ENCODE measurements at places on chromosomes 6 and 20.
A peak's percentile ranks its signal among the peaks of the same experiment; 100 is the strongest.

GRCh38 chr6:45427726-45428125, 50.0 kb upstream of the SUPT3H start:
- no peak for DNase-seq

- no peak for DNase-seq
Measured at GRCh38 chr6:7468382-7469081, 72.9 kb upstream of the DSP start.

- no peak for DNase-seq
Measured at GRCh38 chr6:24429146-24429545, 26.4 kb downstream of the MRS2 start.

GRCh38 chr6:151722342-151722741, 85.1 kb upstream of the ESR1 start:
- DNase-seq, result no peak

- DNase-seq, result no peak
Measured at GRCh38 chr6:6695625-6696276, 107.2 kb downstream of the LY86 start.

GRCh38 chr6:168372889-168373288, 53.3 kb upstream of the DACT2 start:
- DNase-seq, result no peak

GRCh38 chr20:58233881-58234528, 5.6 kb upstream of the ANKRD60 start:
- no peak for DNase-seq

GRCh38 chr6:20400456-20401204, 1.0 kb upstream of the E2F3 start:
- peak; percentile 23 for DNase-seq

- no peak for DNase-seq
Measured at GRCh38 chr20:56893226-56893917, 264.3 kb downstream of the TFAP2C start.

- DNase-seq, result peak; percentile 9
Measured at GRCh38 chr6:155248008-155249001, 15.5 kb upstream of the CLDN20 start.

DNA sequence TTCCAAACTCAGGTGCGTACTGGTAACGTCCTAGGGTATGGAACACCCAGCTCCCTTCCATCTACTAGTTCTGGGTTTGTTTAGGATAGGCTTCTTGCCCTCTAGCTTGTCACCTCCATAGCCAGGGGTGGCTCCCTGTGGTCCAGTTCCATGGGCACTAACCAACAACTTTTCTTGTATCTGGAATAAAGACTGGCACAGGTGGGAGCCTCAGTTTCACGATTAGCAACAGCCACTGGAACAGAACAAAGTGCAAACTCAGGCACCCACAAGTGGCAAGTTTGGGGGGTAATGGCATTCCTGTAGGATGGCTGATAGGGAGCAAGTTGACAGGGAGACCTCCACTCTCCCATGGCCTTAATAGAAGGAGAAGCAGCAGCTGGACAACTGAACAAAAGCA, 5.6 kb upstream of the APMAP start:
- DNase-seq, result no peak

DNA sequence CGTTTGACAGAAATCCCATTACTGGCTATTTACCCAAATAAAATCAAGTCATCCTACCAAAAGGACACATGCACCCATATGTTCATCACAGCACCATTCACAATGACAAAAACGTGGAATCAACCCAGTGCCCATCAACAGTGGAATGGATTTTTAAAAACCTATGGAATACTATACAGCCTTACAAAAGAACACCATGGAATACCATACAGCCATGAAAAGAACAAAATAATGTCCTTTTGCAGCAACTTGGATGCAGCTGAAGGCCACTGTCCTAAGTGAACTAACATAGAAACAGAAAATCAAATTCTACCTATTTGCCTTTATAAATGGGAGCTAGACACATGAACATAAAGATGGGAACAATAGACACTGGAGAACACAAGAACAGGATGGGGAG, 17.4 kb upstream of the IPCEF1 start:
- no peak for DNase-seq

DNA sequence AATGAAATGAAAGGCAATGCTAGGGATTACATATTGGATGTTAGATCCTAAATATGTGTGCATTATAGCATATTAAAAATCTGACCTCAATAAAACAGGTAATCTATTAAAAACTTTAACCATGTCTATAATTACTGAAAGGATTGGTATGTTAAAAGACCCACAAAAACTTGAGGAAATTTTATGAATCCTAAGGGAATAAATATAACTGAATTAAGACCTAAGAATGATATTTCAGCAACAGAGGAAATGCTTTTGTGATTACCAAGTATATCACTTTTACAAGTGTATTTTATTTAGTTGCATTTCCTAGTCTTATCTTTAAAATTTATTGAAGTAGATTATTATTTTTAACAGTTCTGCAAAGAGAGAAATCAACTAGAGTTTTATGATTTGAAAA, 571.5 kb downstream of the HDGFL1 start:
- DNase-seq, result no peak

GRCh38 chr6:25660512-25660911, 8.5 kb downstream of the SCGN start:
- DNase-seq, result no peak

GRCh38 chr6:31058128-31058894, 48.0 kb downstream of the MUC22 start:
- no peak for DNase-seq

DNA sequence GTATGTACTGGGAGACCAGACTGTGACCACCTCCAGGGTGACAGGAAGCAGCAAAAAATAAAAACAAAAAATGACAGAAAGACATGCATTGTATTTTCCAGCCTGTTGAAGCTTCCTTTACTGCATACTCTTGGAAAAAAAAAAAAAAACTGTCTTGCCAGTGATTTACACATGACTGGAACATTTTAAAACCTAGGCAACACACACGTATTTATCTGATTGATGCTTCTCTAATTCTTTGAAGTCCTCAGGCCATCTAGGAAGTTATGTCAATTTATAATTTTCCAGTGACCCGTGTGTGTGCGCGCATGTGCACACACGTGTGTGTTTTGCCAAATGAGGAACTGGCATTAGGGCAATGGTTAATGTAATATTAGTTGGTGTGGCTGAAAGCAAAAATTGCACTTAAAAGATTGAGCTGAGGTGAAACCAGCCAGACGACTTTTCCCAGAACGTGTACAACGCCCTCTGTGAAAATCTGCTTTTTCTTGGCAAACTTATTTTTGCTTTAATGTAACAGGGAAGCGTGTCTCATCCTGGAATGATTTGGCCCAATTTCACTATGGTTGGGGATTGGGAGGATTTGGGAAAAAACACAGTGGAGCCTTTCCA, 315.2 kb downstream of the TFAP2A start:
- no peak for DNase-seq

GRCh38 chr6:26415791-26416190, 13.7 kb downstream of the BTN3A1 start:
- no peak for DNase-seq

- no peak for DNase-seq
Measured at GRCh38 chr6:154752022-154752421, 18.8 kb downstream of the SCAF8 start.

Measured in CD4-positive, alpha-beta T cell treated with Interleukin-6 at 100 ng/mL for 8 hours (primary cell).